Endothelial cell of umbilical vein (primary cell): ENCODE measurements at places on chromosomes 13 and 19. TPM values are rescaled to one million over a fixed set of nuclear protein-coding genes. Genes with fewer than 3 reads are reported as not detected.

ERFL gene
- not detected in 2 replicates for total RNA-seq

TSKS gene
- not detected in 2 replicates for total RNA-seq

MATK gene
- not detected in 2 replicates for total RNA-seq

ZNF836 gene
- 7.2 and 9.3 TPM in 2 replicates for total RNA-seq

ATP4B gene
- not detected in 2 replicates for total RNA-seq

GRCh38 chr13:58048670-58049069 is 417.1 kb downstream of the PCDH17 start:
- H3K4me1 ChIP-seq: no peaks in the 10 kb centered on the region
- no peak overlapping the region for H3K4me3 ChIP-seq
- H3K27ac ChIP-seq: no peak overlapping the region
- no peaks in the 10 kb centered on the region for H3K27me3 ChIP-seq
- H3K36me3 ChIP-seq: no peaks in the 10 kb centered on the region

DNA sequence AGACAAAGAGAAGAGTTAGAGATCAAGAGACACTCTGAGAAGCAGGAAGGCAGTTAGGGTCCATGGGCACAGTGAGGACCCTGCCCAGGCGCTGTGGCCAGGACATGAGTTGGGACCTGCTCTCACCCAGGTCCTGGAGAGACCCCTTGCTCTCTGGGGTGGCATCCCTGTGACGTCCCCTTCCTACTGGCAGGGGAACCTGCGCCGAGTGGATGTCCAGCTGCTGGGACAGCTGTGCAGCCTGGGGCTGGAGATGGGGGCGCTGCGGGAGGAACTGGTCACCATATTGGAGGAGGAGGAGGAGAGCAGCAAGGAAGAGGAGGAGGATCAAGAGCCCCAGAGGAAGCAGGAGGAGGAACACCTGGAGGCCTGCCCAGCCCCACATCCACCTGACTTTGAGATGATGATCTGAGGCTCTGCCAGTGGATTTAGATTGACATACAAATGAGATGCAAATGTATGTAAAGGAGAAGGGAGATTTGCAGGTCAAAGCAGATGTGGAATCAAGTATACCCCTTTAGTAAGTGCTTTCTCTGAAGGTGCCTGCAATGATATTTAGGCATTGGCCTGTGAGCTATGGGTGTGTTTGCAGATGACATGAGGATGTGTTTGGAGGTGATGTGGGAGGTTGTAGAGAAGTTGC is 978 bp downstream of the ERICH4 start:
- H3K27ac ChIP-seq: no peak overlapping the region
- H3K4me3 ChIP-seq: no peak overlapping the region
- no peaks in the 10 kb centered on the region for H3K36me3 ChIP-seq
- peaks cover 9% of the 10 kb centered on the region for H3K27me3 ChIP-seq

DNA sequence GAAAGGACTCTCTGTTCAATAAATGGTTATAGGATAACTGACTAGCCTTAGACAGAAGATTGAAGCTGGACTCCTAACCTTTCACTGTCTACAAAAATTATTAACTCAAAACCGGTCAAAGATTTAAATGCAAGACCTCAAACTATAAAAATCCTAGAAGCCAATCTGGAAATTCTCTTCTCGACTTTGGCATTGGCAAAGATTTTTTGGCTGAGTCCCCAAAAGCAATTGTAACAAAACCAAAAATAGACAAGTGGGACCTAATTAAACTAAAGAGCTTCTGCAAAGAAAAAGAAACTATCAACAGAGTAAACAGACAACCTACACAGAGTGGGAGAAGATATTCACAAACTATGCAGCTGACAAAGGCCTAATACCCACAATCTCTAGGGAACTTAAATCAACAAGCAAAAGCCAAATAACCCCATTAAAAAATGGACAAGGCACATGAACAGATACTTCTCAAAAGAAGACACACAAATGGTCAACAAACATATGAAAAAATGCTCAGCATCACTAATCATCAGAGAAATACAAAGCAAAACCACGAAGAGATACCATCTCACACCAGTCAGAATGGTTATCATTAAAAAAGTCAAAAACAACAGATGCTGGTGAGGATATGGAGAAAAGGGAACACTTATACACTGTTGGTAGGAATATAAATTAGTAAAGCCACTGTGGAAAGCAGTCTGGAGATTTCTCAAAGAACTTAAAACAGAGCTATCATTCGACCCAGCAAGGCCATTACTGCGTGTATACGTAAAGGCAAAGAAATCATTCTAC is 266.3 kb downstream of the DNAJC15 start:
- no peaks in the 10 kb centered on the region for H3K4me1 ChIP-seq
- H3K4me3 ChIP-seq: no peak overlapping the region
- H3K27me3 ChIP-seq: no peaks in the 10 kb centered on the region
- H3K36me3 ChIP-seq: no peaks in the 10 kb centered on the region
- H3K27ac ChIP-seq: no peak overlapping the region
- no peak for DNase-seq

DNA sequence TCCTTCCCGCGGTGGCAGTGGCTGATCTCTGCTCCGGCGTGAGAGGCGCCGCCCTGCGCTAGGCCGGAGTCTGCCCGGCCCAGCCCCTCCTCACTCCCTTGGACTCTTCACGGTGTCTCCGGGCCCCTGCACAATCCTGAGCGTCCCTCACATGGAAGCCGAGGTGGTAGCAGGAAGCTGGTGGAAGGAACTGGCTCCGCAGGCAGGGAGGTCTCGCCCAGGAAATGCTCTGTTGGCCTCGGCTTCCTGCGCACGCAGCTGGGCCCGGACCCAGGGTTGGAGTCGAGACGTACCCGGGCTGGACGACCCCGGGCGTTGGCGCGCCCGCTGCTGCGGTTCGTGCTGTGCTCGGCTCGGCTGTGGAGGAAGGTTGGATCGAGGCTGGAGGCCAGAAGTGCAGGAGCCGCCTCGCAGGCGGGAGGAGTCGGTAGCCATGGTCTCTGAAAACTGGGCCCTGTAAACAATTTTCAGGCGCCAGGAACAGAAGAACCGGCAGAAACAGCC is 46.3 kb downstream of the ZNF724 start:
- H3K4me1 ChIP-seq: no peaks in the 10 kb centered on the region
- no peaks in the 10 kb centered on the region for H3K27me3 ChIP-seq
- H3K4me3 ChIP-seq: no peak overlapping the region
- no peaks in the 10 kb centered on the region for H3K36me3 ChIP-seq

GRCh38 chr13:84237143-84237542 is 354.9 kb upstream of the SLITRK1 start:
- no peak overlapping the region for H3K4me3 ChIP-seq
- H3K27me3 ChIP-seq: no peaks in the 10 kb centered on the region
- DNase-seq: no peak
- H3K27ac ChIP-seq: no peak overlapping the region
- H3K4me1 ChIP-seq: no peaks in the 10 kb centered on the region
- H3K36me3 ChIP-seq: no peaks in the 10 kb centered on the region

- H3K4me1 ChIP-seq: no peaks in the 10 kb centered on the region
- peaks cover 10% of the 10 kb centered on the region for H3K27me3 ChIP-seq
- no peaks in the 10 kb centered on the region for H3K36me3 ChIP-seq
- H3K4me3 ChIP-seq: no peak overlapping the region
- DNase-seq: no peak
- no peak overlapping the region for H3K27ac ChIP-seq
Observed at GRCh38 chr13:72677431-72677830, 50.0 kb downstream of the MZT1 start.

DNA sequence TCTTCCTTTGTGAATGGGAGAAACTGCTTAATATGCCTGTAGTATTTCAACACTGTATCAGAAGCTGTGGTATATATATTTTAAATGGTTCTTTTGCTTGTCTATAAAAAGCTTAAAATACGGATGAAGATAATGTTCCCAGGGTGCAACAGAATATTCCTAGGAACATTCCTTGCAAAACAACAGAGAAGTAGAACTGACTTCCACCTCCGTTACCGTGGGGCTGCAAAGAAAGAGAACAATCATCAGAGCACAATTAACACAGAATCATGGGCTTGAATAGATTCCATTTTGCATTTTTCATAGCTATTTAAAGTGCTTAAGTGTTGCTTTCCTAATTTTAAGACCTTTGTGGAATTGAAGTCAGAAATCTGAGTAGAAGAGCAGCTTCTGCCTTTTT is 1227.7 kb downstream of the EFNB2 start:
- H3K27me3 ChIP-seq: no peaks in the 10 kb centered on the region
- no peaks in the 10 kb centered on the region for H3K4me1 ChIP-seq
- H3K27ac ChIP-seq: no peak overlapping the region
- no peak for DNase-seq

GRCh38 chr13:42645717-42646116 is 71.8 kb downstream of the TNFSF11 start:
- no peak for DNase-seq
- H3K4me3 ChIP-seq: no peak overlapping the region
- H3K27me3 ChIP-seq: no peaks in the 10 kb centered on the region
- H3K4me1 ChIP-seq: no peaks in the 10 kb centered on the region

- H3K4me3 ChIP-seq: no peak overlapping the region
- no peak overlapping the region for H3K27ac ChIP-seq
- no peaks in the 10 kb centered on the region for H3K36me3 ChIP-seq
- DNase-seq: peak; percentile 74
- peaks cover 16% of the 10 kb centered on the region for H3K4me1 ChIP-seq
Observed at GRCh38 chr13:47904891-47905290, 96.2 kb downstream of the SUCLA2 start.

DNA sequence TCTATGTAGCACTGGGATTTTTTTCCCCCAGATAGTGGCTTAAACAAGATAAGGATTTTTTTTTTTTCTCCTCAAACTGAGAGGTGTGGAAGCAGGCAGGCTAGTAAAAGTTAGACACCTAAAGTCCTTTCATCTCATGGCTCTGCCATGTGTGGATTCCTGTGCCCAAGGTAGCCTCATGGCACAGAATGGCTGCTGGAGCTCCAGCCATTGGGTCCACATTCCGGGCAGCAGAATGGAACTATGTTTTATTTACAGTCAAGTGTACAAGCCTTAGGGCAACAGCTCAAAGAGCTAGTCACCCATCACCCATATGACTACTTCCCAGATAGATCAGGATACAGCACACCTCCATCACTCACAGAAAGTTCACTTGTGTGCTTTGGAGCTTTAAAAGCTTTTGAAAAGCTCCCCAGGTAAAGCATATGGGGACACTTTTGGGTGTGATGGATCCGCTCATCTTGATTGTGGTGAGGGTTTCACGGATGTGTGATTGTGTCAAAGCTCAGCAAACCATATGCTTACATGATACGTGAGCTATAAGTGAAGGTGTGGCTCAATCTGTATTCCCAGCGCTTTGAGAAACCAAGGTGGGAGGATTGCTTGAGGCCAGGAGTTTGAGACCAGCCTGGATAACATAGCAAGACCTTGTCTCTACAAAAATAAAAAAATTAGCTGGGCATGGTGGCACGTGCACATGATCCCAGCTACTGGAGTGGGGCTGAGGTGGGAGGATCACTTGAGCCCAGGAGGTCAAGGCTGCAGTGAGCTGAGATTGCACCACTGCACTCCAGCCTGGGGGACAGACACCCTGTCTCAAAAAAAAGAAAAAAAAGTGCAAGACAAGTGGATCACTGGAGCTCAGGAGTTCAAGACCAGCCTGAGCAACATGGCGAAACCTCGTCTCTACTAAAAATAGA is 18.1 kb downstream of the PGLS start:
- DNase-seq: no peak
- H3K36me3 ChIP-seq: no peaks in the 10 kb centered on the region
- peaks cover 2% of the 10 kb centered on the region for H3K27me3 ChIP-seq
- no peak overlapping the region for H3K27ac ChIP-seq

DNA sequence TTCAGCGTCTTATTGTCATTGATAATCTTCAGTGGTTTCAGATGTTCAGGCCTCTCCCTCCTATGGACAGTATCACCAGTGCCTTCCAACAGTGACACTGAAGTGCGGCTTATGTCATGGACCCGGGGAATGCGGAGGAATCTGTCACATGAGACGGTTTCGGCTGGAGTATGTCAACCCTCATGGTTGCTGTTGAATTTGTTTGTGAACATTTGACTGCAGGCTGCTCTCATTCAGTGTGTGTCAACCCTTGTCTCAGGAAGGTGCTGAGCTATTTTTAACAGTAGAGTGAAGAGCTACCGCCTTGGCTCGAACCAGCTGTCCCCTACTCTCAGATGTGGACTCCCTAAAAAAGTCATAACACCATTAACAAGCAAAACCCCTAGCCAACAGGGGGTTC is 138.8 kb upstream of the RNF113B start:
- no peaks in the 10 kb centered on the region for H3K4me1 ChIP-seq
- H3K4me3 ChIP-seq: no peak overlapping the region
- DNase-seq: no peak
- H3K27me3 ChIP-seq: no peaks in the 10 kb centered on the region
- H3K27ac ChIP-seq: no peak overlapping the region

DNA sequence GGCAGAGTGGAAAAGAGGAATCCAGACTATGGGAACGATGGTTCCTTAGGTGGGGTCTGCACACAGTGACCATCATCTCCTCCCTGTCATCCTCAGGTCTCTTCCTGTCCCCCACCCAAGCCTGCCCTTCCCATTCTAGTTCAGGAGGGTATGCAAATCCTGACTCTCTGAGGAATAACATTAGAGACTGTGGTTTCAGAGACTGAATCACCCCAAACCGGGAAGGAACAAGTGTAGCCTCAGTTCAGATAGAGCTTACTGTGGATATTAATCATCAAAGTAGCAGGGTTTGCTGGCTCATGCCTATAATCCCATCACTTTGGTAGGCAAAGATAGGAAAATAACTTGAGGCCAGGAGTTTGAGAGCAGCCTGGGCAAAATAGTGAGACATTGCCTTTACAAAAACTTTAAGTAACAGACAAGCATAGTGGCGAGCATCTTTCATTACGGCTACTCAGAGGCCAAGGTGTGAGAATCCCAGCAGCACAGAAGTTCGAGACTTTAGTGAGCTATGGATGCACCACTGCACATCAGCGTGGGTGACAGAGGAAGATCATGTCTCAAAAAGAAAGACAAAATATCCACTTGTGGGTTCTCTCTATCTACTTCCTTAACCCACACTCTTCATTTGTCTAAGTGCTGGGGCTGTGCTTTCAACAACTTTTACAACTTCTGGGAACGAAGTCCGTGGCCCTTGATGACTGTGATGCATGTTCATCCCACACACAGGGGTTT is 19.3 kb upstream of the LGALS13 start:
- no peaks in the 10 kb centered on the region for H3K27me3 ChIP-seq
- no peak overlapping the region for H3K4me3 ChIP-seq
- no peak for DNase-seq

DNA sequence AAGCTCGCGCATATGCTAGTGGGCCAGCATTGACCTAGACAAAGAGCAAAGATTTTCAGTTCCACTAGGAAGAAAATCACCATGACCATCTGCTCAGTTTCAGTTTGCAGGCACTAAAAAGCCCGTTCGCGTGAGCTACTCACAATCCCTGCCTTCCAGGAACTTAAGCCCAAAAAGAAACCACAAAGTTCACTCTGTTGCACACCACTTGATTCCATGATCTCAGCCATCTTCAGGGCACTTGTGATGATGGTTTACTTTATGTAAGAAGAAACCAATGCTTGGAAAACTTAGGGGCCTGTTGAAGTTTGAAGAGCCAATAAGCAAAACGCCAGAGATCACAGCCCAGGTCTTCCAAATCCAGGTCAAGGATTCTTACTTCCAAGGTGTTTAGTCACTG is 45.0 kb upstream of the SLC15A1 start:
- no peaks in the 10 kb centered on the region for H3K27me3 ChIP-seq
- no peak overlapping the region for H3K4me3 ChIP-seq
- no peak overlapping the region for H3K27ac ChIP-seq
- H3K36me3 ChIP-seq: peaks cover 31% of the 10 kb centered on the region
